HuH-7 (cell line): ENCODE measurements at places on chromosomes 6 and 20.

DNA sequence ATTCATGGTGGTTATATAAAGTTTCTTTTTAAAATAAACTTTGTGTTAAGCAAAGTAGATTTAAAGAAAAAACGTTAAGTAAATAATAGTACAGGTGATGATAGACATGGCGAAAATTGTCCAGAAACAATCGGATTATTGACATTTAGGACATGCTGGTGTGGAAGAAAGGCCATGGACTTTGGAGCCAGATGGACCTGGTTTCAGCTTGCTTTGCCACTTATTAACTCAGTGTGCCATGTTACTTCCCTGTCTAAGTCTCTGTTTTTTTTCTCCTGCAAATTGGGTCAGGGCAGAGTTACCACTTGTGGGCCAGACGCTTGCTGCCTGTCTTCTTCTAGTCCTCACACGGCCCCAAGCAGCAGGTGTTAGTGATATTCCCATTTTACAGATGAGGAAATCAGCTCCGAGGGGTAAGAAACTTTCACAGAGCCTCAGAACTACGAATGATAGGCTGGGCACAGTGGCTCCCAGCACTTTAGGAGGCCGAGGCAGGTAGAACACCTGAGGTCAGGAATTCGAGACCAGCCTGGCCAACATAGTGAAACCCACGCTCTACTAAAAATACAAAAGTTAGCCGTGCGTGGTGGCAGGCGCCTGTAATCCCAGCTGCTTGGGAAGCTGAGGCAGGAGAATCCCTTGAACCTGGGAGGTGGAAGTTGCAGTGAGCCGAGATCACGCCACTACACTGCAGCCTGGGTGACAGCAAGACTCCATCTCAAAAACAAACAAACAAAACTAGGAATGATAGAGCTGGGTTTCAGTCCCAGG is 12.4 kb downstream of the KIF3B start:
- DNase-seq, result peak; percentile 80

DNA sequence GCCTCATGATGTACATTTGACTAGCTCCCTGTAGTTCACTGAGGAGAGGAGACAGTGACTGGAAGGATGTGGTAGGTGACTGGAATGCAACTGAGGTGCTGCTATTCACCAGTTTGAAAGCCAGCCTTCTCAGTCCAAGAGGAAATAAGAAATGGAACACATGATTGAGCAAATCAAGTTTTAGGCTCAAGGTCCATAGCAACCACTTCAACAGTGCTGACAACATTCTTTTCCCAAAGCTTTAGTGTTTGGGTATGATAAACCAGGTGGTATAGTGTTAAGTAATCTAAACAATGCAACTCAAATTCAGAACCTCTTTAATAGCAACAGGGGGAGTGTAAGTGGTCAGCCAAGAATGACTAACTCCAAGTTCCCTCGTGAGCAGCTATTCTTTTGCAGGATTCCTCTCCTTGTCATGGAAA is 9.2 kb downstream of the ZHX3 start:
- DNase-seq, result no peak

GRCh38 chr6:94859924-94860323 is 717.4 kb upstream of the MANEA start:
- no peak for DNase-seq

DNA sequence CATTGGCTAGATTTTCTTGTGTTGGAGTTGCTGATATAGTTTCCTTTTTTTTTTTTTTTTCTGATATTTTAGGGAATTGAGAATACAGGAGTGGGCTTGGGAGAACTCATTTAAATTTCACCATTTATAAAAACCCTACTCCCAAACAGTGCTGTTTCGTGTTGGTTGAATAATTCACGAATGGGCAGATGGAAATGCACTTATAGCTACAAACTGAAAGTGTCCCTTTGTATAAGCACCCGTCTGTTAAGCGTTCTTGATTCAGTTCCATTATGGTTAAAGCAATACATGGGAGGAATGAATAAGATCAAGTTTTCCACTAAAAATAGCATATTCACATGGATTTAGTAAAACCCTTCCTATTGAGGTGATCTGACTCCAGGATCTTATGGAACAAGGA is 122.2 kb upstream of the ARG1 start:
- DNase-seq, result no peak

DNA sequence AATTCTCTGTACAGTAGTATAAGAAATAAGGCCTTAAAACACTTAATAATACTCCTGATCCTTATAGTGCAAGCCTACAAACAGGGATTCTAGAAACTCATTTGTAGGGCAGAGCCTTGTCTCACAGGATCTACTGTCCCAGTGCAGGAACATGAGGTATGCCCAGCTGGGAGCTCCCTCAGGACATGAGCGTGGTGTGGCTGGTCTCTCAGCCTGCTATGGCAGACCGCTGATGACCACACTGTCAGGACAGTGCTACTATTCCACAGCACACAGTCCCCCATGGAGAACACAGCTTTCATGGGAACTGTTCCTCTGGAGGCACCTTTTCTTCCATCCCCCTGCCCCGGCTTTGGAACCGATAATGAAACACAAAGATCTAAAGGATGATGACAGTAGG is 53.0 kb downstream of the SERAC1 start:
- no peak for DNase-seq

DNA sequence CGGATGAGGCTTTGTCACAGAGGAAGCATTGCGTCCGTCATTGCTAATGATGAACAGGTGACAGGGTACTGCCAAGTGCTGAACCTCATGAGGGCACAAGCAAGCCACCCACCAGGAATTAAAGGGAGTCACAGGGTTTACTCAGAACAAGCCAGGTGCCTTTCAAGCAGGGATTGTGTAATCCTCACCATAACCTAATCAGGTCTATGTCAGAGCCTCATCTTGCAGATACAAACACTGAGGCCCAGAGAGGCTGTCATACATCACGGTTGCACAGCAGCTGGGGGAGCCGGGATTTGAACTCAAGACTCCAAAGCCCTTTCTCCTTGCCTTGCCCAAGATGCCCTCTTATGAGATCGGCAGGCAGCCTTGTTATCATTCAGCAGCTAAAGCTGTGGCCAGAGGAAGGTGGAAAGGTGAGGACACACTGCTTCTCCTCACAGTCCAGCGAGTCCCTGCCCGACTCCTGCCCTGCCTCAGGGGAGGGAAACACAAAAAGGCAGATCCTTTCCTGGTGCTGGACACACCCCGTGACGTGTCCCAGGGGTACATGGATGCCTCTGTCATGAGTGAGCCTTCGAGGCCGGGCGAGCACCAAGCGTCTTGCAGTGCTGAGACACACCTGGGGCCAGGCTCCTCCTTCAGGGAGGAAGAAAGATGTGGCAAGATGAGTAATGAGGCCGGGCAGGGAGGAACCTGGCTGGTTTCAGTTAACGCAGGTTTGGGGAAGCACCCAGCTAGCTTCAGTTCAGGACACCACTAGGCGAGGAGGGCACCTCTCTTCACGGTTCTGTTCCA is 214.9 kb downstream of the LY86 start:
- no peak for DNase-seq

DNA sequence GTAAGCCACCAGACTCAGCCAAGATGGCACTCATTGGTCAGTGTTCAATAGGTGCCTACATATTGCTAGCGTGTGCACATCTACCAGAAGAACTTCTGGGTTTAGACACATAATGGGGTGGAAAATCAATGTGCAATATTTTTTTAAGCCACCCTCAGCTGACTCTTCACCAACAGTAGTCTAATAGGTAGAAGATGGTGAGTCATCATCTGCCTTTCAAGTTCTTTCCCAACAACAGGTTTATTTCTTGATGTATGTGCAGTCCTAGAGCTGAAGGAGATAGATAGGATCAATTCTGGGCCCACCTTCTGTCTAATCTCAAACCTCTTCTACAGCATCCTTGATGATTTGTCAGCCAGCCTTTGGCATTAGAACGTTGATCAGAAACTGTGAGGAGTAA is 41.3 kb downstream of the IRAK1BP1 start:
- DNase-seq, result no peak

DNA sequence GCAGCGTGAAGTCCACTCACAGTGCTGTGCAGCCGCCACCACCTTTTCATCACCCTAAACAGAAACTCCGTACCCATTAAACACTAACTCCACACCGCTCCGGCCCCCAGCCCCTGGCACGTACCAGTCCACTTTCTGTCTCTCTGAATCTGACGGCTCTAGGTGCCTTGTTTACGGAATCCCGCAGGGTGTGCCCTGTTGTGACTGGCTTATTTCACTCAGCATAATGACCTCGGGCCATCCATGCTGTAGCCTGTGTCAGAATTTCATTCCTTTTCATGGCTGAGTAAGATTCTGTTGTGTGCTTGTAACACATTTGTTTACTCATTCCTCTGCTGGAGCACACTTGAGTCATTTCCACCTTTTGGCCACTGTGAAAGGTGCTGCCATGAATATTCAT is 18.0 kb downstream of the TCFL5 start:
- no peak for DNase-seq

DNA sequence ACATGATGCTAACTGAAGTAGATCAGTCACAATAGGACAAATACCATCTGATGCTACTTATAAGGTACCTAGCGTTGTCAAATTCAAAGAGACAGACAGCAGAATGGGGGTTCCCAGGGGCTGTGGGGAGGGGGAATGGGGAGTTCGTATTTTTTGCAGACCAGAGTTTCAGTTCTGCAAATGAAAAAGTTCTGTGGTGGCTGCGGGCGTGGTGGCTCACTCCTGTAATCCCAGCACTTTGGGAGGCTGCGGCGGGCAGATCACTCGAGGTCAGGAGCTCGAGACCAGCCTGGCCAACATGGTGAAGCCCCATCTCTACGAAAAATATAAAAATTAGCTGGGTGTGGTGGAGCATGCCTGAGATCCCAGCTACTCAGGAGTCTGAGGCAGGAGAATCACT is 68.1 kb downstream of the SLC22A23 start:
- no peak for DNase-seq

GRCh38 chr6:87944541-87944954 is 103.1 kb upstream of the SPACA1 start:
- no peak for DNase-seq

GRCh38 chr20:37364927-37365272 is 19.0 kb downstream of the SRC start:
- no peak for DNase-seq

GRCh38 chr6:133637874-133638273 is 251.0 kb upstream of the TCF21 start:
- no peak for DNase-seq

- DNase-seq, result no peak
These were observed 754.1 kb downstream of the QKI start for GRCh38 chr6:164168595-164168994.

GRCh38 chr20:47389867-47390347 is 33.4 kb upstream of the ZMYND8 start:
- no peak for DNase-seq

DNA sequence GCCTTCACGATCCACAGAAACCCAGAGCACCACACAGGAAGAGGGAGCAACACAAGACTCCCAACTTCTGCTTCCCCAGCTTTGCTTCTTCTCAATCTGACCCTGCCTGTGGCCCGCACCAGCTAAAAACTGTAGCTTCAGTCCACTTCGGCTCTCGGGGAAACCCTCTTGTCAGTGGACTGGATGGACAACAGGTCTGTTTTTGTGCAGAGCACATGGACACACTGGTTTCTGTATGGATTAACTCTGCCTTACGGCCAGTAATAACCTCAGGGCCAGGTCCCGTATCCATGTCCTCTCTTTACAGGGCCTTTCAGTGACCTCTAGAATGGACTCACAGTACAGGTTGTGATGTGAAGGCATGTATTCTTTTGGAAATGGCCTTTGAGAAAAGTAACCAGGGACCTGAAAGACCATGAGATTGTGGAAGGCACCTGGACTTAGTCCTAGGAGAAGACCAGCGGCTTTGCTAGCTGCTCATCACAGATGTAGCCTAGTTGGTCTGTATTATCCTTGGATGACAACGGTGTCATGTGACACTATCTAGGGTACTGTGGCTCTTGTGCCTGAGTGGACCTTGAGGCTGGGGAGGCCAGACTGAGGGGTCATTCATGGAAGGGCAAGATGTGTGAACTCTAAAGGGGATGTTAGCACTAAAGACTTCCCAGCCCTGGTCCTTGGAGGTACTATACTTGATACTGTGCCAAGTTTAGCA is 5.8 kb downstream of the POLR1C start:
- no peak for DNase-seq

- no peak for DNase-seq
These were observed 9.1 kb downstream of the TXLNB start for GRCh38 chr6:139282684-139283083.

DNA sequence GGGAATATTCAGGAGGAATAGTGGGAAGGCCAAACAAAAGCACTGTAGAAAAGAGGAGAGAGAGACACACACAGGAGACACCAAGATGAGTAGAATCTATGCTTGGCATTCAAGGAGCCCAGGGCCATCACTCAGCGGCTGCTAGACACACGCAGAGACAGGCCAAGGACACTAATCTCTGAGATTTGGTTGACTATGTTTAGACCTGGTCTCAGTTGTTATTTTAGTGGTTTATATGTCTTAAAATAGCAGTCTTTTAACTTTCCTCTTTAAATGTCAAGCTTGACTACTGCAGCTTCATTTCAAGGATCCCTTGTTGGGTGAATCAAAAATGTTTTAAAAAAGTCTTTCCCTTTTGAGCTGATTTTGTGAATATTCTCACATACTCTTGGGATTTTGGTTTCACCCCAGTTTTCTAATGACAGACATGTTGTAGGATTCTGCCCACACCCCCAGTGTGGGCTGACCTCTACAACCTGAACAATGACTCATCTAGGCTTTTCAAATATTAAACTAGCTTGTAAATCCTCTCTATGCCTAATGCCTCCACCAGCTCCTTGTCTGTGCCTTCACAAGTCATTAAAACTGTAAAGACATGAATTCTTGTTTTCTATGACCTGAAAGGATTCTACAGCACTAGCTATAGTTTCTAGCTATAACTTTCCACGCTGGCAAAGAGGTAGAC is 142.7 kb upstream of the EXOC2 start:
- DNase-seq, result no peak

- no peak for DNase-seq
These were observed 102.8 kb downstream of the TMEM242 start for GRCh38 chr6:157220485-157220884.

GRCh38 chr20:38790200-38791053 is 15.1 kb upstream of the PPP1R16B start:
- DNase-seq, result peak; percentile 37

GRCh38 chr20:22578221-22579118 is 5.9 kb downstream of the FOXA2 start:
- DNase-seq, result peak; percentile 58
